ENCODE measurements at places on chromosomes 6 and 20.

DNA sequence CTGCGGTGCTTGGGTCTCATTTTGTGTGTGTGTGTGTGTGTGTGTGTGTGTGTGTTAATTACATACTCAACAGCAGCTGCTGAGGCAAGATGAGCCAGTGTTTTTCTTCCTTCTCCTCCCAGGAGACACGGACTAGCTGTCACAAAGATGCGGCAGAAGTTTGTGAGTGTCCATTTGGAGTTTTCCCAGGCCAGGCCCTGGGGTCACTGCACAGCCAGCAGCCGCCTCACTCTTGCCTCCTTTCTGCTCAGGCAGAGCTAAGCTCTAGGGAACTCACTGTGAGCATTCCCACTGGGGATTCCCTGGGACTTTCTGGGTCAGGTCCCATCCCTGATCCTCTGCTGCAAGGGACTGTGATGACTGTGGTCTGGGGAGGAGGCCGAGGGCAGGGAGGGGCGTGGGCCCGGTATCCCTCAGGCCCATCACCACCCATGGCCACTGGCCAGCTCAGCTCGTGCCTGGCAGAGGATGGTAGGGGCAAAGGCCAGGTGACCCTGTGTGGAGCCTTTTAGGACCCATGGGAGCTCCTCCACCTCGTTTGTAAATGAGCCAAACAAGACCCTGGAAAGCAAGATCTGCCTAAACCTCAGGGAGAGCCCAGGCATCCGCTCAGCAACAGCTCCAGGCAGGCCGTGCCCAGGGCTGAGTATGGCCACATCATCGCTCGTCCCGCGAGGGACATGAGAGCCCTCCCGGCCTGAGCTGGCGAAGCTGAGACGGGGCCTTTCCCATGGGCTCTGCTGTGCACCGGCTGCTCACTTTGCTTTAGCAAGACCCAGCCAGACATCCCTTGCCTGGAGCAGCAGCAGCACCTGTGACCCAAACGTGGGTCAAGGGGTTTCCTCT lies 102.0 kb downstream of the PSMB1 start:
- DNase-seq: no peak

DNA sequence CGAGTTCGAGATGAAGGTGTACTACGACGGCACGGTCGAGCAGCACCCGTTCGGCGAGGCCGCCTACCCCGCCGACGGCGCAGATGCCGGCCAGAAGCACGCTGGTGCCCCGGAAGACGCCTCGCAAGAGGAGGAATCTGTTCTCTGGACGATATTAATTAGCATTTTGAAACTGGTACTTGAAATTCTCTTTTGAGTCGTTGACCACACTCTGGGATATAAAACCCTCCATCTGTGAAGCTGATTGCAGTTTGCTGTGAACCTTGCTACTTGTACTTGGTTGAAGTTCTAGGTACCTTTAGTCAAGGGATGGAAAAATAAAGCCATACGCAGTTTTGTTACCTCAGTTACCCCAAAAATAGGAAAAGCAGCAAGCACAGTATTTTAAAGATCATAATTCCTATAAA lies 917 bp downstream of the C6orf120 start:
- DNase-seq: no peak

GRCh38 chr6:159973951-159974350 lies 5.1 kb downstream of the IGF2R start:
- DNase-seq: no peak

GRCh38 chr20:7624886-7625285 lies 315.4 kb downstream of the HAO1 start:
- no peak for DNase-seq

DNA sequence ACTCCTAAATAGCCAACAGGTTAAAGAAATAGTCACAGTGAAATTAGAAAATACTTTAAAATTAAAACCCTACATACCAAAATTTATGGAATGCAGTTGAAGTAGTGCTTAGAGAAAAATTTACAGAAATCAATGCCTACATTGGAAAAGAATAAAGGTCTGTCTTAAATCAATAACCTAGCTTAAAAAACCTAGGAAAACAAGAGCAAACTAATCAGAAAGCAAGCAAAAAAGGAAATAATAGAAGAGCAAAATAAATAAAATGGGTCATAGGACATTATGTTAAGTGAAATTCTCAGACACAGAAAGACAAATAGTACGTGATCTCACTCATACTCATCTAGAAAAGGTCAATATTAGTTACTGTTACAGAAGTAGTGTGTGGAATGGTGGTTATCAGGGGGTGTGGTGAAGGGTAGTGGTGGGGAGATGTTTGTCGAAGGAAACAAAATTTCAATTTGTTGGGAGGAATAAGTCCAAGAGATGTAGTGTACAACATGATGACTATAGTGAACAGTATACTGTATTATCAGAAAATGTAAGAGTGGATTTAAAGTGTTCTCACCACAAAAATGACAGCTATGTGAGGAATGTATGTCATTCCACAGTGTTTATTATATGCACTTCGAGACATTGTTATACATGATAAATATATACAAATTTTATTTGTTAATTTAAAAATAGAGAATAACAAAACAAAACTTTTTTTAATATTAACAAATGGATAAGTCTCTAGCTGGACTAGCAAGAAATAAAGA lies 423.6 kb downstream of the CDH26 start:
- no peak for DNase-seq

DNA sequence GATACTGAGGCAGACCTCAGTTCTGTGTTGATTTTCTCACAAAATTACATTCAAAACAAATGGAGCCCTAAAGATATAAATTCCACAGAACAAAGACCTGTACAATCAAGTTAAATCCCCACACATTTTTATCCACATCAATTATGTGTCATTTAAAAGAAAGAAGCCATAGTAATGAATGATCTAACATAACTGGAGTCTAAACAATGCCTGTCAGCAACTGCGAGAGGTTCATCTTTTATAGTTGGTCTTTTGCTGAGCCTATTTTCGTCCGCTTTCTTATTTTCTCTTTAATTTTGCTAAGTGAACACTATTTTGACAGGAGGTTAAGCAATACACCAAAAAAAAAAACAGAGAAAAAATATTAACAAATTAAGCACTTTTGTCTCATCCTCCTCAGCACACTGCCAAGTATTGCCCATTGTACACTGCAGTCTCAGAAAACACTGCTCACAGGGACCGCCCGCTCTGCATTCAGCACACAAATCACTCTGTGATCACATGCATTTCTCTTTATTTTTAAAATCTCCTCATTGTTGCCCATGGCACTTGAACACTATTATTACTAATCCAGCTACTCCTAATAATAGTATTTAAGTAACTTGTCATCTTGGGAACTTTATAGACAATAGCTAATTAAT lies 140.8 kb downstream of the BTBD9 start:
- DNase-seq: no peak

DNA sequence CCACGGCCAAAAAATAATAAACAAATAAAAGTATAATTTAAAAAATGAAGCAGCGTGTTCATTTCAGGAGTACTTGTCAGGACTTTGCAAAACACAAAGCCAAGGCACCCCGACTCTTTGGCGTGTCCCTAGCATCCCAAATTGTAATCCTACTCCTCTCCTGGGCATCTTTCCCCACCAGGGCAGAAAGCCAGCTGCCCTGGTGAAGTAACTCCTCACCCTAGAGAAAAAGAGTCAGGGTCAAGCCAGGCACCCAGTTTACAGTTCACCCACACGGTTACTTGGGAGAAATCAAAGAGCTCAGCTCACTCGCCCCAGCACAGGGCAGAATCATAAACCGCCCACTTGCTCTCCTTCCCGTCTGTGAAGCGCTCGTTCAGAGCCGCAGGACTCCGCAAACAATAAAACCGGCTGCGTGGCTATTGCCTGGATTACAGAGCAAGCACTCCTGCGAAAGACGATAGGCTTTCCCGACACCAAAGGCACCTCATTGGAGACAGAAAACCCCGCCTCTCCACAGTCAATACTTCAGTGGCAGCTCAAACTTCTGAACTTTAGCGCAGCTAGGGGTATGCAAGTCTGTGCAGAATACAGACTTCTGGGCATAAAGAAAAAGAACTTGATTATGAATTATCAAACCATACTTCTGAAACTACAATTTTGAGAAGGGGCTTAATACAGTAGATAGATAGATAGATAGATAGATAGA lies 73.0 kb upstream of the NHSL1 start:
- DNase-seq: no peak

DNA sequence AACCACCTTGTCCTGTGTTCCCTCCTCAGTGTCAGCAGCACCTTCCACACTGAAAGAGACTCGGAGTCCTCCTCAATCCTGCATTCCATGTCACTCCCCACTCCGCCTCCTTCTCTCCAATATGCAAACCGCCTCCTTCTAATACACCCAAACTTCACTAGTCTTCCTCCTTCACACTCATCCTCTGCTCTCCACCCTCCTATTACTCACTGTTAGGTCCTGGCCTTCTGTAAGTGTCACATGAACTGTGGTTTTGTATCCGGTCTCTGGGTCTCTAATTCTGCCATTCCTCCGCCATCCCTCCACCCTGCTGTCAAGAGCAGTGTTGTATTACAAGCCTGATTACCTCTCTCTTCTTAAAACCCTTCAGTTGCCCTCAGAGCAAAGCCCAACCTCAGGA lies 200.5 kb upstream of the CDYL start:
- DNase-seq: no peak

DNA sequence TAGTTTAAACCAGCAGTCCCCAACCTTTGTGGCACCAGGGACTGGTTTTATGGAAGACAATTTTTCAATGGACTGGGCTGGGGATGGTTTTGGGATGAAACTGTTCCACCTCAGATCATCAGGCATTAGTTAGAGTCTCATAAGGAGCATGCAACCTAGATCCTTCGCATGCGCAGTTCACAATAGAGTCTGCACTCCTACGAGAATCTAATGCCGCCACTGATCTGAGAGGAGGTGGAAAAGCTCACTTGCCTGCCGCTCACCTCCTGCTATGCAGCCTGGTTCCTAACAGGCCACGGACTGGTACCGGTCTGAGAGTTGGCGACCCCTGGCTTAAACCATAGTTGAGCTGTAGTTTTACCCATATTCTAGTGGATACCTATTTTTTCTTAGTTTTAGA lies 154.6 kb downstream of the SLC35F1 start:
- no peak for DNase-seq

DNA sequence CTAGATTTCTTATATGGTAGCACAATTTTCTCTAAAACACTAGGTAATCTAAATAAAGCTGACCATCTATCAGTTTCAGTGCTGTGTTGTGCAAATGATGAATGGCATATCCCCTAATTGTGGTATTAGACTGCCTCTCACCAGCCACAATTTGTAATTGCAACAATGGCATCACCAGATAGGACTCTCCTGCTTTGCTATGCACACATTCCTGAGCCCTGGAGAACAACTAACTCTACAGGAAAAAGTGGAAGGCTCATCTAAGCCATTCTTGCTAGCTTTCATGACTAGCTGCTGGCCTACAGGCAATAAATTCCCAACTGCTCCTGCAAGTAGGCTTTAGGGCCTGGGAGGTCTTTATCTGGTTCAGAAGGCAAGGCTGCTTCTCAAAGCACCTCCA lies 974.1 kb downstream of the EYS start:
- no peak for DNase-seq
